ENCODE measurements at places on chromosomes 2 and 18. TPM values are rescaled to one million over a fixed set of nuclear protein-coding genes. Genes with fewer than 3 reads are reported as not detected.

- H3K4me3 ChIP-seq = no peak overlapping the region
- no peaks in the 10 kb centered on the region for H3K36me3 ChIP-seq
- H3K27me3 ChIP-seq = no peaks in the 10 kb centered on the region
- DNase-seq = no peak
These were observed 534.6 kb upstream of the TMEFF2 start for GRCh38 chr2:192729369-192729768.

GRCh38 chr18:37419315-37419714 lies 146.3 kb downstream of the CELF4 start:
- DNase-seq = no peak
- H3K27ac ChIP-seq = no peak overlapping the region
- no peaks in the 10 kb centered on the region for H3K36me3 ChIP-seq
- H3K4me1 ChIP-seq = no peaks in the 10 kb centered on the region
- peaks cover 10% of the 10 kb centered on the region for H3K27me3 ChIP-seq

GRCh38 chr2:88543541-88544057 lies 83.7 kb downstream of the EIF2AK3 start:
- no peak overlapping the region for H3K27ac ChIP-seq
- no peaks in the 10 kb centered on the region for H3K36me3 ChIP-seq
- H3K27me3 ChIP-seq = peaks cover 2% of the 10 kb centered on the region
- H3K4me3 ChIP-seq = no peak overlapping the region

DNA sequence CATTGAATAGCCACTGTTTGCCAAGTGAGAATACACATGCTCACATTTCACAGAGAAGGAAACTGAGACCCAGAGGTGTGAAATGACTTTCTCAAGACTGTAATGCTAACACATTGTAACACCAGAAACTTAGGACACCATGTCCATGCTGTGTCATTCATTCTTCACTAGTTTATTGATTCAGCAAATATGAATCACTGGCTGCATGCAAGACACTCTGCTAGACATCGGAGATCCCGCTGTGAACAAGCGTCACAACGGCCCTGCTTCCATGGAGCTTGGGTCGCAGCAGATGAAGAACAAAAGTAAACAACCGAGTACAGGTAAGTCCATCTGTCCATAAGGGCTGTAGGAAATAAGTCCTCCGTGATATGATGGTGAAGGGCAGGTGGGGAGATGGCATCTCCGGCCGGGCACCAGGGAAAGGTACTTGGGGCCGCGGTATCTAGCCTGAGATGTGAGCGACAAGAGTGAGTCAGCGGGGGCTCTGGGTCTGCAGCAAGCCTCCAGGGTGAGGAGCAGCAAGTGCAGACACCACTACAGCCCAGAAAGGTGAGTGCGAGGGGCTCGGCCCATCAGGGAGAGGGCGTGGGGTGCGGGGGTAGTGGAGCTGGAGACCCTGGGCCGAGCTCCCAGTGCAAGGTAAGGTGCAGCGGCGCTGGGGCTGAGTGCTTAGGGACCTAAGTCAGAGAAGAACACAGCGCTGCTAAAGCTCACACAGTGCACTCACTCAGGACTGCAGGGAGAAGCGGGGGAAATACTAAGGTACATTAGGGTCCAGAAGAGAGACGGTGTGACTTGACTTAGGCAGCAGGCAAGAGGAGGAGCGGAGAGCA lies 391.2 kb downstream of the FBXO15 start:
- H3K27ac ChIP-seq = no peak overlapping the region
- no peaks in the 10 kb centered on the region for H3K27me3 ChIP-seq
- H3K4me3 ChIP-seq = no peak overlapping the region
- H3K36me3 ChIP-seq = no peaks in the 10 kb centered on the region

The SPP2 gene
- not detected for polyA plus RNA-seq

The MEP1B gene
- polyA plus RNA-seq = not detected

DNA sequence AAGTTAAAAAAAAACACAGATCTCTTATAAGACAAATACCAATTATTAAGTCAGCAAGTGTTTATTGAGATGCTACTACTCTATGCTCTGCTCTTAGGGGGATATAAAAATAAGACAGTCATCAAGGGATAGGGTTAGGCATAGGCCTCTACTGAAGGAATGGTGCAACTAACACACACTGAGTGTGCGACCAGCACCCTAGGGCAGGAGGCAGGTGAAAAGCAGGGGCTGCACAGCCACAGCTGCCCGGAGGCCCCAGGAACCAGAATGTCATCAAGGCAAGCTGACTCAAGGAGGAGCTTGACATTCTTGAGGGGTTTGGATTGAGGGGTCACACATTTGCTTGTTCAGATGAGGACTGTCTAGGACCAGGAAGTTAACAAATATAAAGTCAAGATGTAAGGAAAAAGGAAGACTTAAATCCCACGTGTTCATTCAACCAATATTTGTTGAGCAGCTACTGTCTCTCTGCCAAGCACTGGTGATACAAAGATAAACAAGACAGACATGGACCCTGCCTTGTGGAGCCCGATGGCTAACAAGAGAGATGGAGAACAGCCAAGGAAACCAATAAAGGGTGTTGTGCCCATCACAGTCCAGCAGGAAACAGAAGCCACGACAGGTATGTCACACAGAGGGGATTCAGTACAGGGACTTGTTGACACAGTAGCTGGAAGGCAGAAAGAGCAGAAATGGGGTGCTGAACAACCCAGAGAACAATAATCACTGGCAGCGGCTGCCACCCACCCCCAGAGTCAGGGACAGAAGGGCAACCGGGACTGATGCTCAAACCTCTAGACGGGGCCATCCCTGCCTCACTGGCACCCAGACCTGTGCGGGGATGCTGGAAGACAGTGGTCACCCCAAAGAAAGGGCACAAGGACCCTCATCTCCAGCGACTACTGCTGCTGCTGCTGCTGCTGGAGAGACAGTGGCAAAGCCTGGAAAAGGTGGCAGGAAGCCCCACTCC lies 45.8 kb upstream of the MAL start:
- no peak overlapping the region for H3K27ac ChIP-seq
- peaks cover 6% of the 10 kb centered on the region for H3K27me3 ChIP-seq
- no peak overlapping the region for H3K4me3 ChIP-seq
- no peaks in the 10 kb centered on the region for H3K4me1 ChIP-seq

The MARCO gene
- not detected for polyA plus RNA-seq

DNA sequence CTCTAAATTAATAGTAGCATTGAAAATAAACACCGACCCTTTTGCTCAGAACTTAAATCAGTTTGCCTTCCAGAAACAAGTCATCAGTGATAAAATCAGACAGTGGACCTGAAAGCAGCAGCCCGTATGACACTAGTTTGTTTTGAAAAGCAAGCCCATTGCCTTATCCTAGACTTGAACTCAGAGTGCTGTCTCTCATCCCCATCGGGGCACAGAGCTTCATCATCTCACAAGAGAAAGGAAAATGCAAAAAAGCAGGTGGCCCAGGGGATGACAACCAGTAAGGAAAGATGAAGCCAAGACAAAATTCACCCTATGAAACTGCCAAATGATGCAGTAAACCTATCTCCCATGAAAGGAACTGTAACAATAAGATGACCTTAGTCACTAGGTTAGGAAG lies 71.2 kb downstream of the CERKL start:
- H3K36me3 ChIP-seq = no peaks in the 10 kb centered on the region
- no peak for DNase-seq
- H3K27me3 ChIP-seq = no peaks in the 10 kb centered on the region
- H3K27ac ChIP-seq = no peak overlapping the region

DNA sequence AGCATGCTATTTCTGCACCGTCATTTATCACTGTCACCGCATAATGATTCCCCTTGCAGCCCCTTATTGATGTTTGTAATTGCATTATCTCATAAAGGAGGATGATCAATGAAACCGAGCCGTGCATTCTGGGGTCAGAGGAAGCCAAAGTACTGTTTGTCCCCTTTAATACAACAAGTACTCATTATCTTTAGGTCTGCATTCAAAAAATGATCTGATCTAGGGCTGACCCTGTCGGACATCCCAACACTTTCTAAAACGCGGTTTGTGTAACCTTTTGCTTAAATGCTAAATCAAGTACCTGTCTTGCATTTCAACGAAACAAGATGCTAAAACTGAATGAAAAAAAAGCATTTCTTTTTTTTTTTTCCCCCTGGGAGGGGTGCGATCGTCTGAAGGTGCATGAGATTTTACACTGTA lies 143.8 kb downstream of the MEIS1 start:
- peaks cover 36% of the 10 kb centered on the region for H3K4me1 ChIP-seq
- H3K27ac ChIP-seq = no peak overlapping the region
- H3K4me3 ChIP-seq = no peak overlapping the region
- H3K36me3 ChIP-seq = no peaks in the 10 kb centered on the region
- peaks cover 82% of the 10 kb centered on the region for H3K27me3 ChIP-seq

DNA sequence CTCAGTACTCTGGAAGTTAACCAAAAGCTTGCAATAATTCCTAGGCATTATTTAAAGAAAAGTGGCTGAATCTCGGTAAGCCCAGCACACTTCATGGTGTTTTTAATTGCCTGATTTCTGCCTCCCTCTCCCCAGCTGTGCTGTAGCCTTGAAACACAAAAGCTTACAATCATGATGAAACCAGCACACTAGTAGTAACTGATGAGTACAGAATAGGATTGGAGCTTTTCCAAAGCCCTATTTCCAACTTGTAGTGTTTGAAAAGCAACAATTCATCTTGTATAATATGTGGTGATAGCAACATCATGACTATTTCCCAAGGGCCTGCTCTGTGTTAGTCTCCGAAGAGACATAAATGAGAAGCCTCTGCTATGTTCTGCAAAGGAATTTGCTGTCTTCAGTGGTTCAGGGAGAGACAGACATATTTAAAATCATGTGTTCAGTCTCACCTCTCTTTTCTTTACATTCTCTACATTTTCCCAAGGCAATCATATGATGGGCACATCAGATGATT lies 1015.0 kb downstream of the BCL11A start:
- no peak overlapping the region for H3K27ac ChIP-seq
- no peak overlapping the region for H3K4me3 ChIP-seq
- H3K27me3 ChIP-seq = no peaks in the 10 kb centered on the region
- no peak for DNase-seq
- H3K36me3 ChIP-seq = no peaks in the 10 kb centered on the region
- H3K4me1 ChIP-seq = no peaks in the 10 kb centered on the region

DNA sequence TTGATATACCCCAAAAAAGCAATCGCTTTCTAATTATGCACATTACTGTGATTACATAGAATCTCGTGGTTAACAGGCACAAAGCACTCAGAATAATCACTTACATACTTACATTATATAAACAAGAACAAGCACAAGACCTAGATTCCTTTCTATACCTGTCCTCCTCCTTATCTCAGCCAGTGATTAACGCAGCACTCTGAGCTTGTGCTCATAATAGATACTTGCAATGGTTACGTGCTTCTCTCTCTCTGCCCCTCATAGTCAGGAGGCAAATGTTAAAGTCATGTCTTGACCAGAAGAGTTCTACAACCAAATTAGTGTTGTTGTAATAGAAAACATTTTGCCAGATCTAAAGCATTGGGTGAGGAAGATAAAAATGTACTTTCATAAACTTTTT lies 342.2 kb upstream of the PKDCC start:
- H3K4me1 ChIP-seq = no peaks in the 10 kb centered on the region
- H3K27me3 ChIP-seq = no peaks in the 10 kb centered on the region
- DNase-seq = no peak
- H3K36me3 ChIP-seq = no peaks in the 10 kb centered on the region

The ZNF236 gene
- polyA plus RNA-seq = 3.0 TPM

- H3K27ac ChIP-seq = no peak overlapping the region
- H3K4me3 ChIP-seq = no peak overlapping the region
- no peaks in the 10 kb centered on the region for H3K27me3 ChIP-seq
- H3K36me3 ChIP-seq = peaks cover 2% of the 10 kb centered on the region
- H3K4me1 ChIP-seq = no peaks in the 10 kb centered on the region
These were observed 31.9 kb downstream of the FAM228A start for GRCh38 chr2:24206714-24207113.

DNA sequence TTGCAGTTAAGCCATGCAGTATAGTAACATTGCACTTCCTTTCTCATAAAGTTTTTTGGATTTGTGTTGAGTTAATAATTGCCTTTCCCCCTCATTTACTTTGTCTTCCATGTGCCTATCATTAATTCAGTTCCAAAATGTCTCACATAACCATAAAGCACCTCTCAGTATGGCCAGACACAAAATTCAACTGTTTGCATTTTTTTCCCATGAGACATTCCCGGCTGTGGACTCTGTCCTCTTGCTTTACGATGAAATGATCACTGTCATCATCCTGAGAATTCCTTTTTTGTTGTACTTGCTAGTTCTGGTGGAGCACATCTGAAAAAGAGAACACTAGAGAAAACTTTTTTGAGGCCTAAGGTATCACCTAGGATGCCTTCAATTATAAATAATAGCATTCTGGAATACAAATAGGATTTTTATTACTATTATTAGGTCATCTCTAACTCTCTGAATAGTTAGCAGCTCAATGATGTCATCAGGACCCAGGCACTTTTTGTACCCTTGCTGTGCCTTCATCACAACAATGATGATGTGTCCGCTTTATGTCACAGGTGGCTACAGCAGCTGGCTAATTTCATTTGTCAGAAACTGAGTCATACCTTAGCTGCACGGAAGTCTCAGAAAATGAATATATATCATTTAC lies 8.5 kb upstream of the ATP8B1 start:
- H3K4me1 ChIP-seq = peaks cover 39% of the 10 kb centered on the region
- H3K36me3 ChIP-seq = no peaks in the 10 kb centered on the region

The KLHL30 gene
- polyA plus RNA-seq = 0.07 TPM

GRCh38 chr2:180062178-180062577 lies 55.1 kb upstream of the CWC22 start:
- no peaks in the 10 kb centered on the region for H3K4me1 ChIP-seq
- DNase-seq = no peak
- no peaks in the 10 kb centered on the region for H3K36me3 ChIP-seq
- H3K27ac ChIP-seq = no peak overlapping the region
- no peak overlapping the region for H3K4me3 ChIP-seq

DNA sequence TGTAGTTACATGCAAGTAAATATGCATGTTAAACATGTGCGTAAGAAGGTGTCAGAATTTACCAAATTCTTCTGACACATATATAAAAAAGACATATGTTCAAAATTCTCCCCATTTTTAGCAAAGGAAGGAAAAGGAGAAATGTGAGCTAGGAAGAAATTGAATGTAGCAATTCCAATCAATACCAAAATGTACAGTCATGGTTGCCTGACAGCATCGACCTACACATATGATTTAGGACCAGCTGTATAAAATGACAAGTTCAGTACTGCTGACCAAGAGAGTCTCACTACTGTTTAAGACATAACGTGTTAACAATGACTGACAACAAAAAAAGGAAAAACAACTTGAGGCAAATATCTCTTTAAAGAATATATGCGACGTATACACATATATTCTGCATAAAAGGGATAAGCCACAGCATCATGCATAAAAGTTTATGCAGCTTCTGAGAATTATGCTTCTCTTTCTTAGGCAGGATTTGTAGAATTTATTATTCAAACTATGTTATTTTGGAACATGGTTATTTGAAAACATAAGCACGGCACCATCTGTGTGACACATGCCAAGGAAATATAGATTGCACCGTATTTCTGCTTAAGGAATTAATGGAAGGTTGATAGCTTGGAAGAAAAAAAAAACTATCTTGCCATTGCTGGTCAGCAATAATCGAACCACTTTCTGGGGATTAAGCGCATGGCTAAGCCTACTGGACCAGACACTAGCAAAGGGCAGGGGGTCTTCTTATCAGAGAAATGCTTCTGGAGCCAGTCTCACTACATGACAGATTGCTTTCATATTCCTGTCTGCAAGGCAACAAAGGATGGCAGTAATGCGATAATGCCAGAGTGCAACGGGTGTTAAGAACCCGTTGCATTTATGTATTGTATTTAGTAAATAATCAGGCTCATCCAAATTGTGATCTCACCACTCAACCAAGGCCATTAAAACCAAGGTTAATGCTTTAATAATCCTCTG lies 154.0 kb downstream of the WDPCP start:
- no peaks in the 10 kb centered on the region for H3K27me3 ChIP-seq
- no peak overlapping the region for H3K4me3 ChIP-seq
- H3K27ac ChIP-seq = no peak overlapping the region

The GREB1L gene
- polyA plus RNA-seq = 0.17 TPM

- H3K36me3 ChIP-seq = peaks cover 45% of the 10 kb centered on the region
- no peaks in the 10 kb centered on the region for H3K27me3 ChIP-seq
- peaks cover 83% of the 10 kb centered on the region for H3K4me1 ChIP-seq
- H3K27ac ChIP-seq = peak overlapping the region; percentile 98
These were observed 99.3 kb downstream of the SPATS2L start for GRCh38 chr2:200405599-200406298.

All from HepG2 (cell line).